RWPE1 (cell line): ENCODE measurements at places on chromosomes 13 and 19.

- DNase-seq = no peak
Observed at GRCh38 chr13:73970421-73971055, 163.7 kb downstream of the KLF12 start.

DNA sequence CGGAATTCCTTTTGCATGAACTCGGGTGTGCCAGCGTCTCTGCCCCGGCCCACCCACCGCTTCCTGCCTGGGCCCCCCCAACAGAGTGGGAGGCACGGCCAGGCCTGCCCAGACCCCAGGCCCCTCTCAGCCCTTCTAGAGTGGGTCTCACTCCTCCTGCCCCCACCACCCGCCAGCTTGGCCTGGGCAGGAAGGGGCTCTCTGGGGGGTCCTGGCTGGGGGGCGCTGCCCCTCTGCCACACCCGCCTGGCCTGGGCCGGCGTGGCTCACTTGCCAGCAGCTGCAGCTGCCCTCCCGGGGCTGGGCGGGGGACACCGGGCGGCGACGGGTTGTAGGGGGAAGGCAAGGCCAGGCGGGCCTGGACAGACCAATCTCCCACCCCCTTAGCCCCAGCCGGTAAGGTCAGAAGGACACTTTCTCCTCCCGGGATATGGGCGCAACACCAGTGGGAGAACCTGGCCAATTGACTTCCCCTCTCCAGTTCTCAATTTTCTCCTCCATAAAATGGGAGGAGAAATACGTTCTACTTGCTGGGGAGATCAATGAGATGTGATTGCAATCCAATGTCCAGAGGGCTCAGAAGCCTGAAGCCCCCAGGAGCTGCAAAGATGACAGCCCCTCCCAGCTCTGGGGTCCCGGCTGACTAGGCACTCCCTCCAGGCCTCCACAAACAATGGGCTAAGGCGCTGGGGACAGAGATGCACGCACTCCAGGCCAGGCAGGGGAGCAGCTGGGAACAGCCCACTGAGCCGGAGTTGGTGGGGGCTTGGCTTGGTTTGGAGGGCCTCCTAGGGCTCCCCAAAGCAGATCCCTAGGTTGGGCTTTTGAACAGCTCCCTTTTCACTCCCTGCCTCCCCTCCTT, 2.4 kb downstream of the CRLF1 start:
- no peak for DNase-seq

DNA sequence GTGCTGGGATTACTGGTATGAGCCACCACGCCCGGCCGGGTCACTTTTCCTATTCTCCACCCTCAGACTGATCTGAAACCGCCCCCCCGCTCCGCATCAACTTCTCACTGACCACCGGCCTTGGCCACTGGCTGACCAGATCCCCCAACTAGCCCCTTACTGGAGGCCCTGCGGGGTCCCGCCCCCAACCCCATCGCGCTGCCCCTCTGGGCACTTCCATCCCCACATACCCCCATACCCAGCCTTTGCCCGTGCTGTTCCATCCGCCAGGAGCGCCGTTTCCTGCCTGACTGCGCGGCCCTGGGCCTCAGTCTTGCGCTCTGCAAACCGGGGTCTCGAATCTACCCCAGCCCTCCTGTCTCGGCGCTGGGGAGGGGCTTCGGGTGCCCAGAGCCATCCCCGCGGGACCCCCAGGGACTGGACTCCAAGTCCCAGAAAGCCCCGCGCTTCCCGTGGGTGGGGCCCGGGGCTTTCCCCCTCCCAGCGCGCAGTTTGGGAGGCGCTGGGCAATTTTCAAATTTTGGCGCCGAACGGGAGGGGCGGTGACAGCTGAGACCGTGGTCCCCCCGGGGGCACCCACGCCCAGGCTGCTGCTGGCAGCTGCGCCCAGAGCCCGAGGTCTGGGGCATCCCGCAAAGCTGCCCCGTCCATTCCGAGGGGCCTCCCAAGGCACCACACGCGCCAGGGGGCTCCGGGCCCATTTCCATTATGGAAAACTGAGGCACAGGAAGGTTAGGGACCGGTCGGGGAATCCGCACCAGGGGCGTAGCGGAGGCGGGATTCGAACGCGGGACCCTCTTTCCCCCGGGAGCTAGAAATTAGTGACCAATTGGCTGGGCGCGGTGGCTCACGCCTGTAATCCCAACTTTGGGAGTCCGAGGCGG, 5.2 kb upstream of the LMNB2 start:
- peak; percentile 41 for DNase-seq

DNA sequence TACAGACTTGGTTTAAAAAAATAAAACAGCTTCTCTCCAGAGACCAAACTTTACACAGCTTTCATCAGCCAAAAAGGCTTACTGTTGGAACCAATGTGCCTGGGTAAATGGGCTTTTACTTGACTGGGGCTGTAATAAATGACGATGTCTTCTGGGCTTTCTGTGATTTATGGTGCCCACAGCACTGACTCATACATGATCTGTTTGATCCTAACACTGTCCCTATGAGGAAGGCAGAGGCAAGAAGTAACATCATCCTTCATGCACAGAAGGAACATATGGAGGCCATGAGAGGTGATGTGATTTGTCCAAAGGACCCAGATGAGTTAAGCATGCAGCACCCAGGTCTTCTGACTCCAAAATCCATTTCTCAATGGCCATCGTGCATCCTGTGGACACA, 77.4 kb downstream of the DOCK9 start:
- no peak for DNase-seq

DNA sequence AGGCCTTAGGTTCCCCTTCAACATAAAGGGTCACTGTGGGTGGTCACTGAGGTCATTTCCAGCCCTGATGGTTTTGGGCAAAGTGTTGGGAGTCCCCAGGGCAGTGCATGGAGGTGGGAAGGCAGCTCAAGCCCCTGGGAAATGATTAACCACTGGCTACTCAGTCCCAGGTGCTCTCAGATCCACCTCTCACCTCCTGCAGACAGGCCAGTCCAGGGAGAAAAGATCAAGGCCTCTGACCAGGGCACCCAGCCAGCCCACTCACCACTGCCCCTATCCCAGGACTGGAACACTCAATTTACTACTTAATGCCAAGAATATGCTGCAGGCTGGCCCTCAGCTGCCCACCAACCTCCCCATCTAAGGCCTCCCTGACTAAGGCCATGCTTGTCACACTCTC, 1307.9 kb downstream of the UQCRFS1 start:
- no peak for DNase-seq

- DNase-seq = no peak
Observed at GRCh38 chr19:7137120-7137519, 67.6 kb downstream of the ZNF557 start.

- DNase-seq = peak; percentile 51
Observed at GRCh38 chr19:50556282-50557008, 11.8 kb downstream of the LRRC4B start.

- no peak for DNase-seq
Observed at GRCh38 chr13:110334256-110334655, 27.2 kb downstream of the COL4A2 start.

- no peak for DNase-seq
Observed at GRCh38 chr13:25455146-25455545, 83.4 kb downstream of the ATP8A2 start.

DNA sequence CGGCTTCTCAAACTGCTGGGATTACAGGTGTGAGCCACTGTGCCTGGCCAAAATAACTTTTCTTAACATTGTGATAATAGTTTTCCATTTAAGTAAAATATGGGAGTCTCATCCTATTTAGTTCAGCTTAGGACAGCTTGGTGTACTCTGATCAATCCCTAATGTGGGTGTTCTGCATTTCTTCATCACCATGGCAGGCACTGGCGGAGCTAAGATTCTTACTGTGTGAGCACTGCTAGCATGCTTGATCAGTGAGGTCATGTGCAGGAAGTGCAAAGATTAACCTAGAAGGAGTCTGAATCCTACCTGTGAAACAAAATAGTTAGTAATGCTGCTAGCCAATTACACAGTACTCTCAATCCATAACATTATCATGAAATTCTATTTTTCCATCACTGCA, 1684.2 kb upstream of the SLC10A2 start:
- peak; percentile 13 for DNase-seq

DNA sequence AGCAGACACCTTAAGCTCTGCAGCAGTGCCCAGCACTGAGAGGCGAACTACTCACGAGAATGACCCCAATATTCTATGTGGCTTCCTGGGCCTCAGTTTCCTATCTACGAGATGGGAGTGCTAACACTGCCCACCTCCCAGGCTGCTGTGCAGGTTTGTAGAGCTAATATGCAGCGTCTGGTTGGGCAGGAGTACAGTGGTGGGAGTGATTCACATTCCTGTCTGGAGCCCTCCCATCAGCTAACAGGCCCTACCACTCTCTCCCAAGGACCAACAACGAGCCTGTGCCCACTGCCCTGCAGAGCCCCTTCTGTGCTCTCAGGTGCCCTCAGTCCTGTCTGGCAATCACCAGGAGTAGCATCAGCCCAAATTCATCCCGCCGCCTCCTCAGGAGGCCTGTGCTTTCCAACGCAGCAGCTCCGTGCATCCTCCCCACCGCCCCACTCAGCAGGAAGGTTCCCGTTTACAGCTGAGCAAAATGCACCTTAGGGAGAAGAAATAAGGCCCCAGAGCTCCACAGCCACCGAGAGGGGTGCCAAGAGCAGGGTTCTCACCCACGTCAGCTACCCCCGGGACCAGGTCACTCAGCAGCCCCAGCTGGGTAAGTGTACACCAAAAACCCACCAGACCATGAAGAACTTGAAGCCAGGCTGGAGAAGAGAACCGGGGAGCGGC, 6.6 kb downstream of the AKT2 start:
- no peak for DNase-seq

DNA sequence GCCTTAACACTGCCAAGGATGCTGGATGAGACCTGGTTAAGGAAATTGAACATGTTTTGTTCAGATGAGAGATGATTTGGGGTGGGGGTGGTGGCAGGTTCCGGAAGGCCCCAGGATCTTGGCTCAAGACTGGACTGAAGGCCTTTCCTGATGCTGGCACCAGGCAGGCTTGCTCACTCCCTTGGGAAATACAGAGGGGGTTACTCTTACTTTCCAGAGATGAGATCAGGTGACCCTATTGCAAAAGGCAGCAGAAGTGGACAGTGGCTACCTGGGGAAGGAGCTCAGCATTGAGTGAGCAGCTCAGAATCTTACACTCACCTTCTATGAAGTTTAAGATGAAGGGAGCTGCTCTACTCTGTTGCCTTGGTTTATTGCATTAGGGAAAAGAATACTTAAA, 10.8 kb downstream of the GATAD2A start:
- no peak for DNase-seq

- peak; percentile 38 for DNase-seq
Observed at GRCh38 chr13:27379694-27380641, 44.5 kb upstream of the GTF3A start.

DNA sequence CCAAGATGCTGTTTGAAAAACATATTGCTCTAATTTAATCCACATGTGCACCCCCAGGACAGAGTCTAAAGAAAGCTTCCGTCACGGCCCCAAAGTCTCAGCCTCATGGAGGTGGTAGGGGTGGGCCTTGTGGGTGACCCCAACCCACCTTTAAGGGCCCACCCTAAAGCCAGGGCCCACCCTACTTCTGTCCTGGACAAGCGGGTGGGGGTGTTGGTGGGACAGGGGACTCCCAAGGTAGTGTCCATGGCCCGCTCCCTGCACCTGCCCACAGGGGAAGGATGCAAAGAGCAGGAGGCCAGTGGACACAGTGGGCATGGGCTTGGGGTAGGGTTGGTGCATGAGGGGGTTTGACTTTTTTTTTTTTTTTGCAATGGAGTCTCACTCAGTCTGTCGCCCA, 66.8 kb downstream of the KCTD15 start:
- DNase-seq = no peak

DNA sequence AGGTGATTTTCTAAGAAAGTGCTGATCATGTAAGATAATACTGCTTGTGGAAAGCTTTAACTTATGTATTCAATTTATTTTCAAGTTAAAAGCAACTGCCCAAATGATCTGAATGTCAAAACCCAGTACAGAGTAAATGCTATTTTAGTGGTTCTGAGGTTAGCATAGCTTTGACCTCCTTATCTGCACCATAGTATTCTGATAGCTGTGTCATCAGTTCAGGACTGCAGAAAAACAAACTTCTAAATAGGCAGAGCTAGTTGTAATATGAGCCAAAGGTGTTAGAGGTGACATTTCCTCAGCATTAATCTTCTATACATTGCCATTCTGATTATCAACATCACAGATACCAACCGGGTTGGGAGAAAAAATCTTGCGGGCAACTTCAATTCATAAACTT, 758.7 kb downstream of the SLITRK5 start:
- DNase-seq = no peak

GRCh38 chr13:50205581-50205980, 190.3 kb downstream of the KCNRG start:
- DNase-seq = no peak

GRCh38 chr13:30466358-30466714, 600 bp upstream of the HMGB1 start:
- peak; percentile 16 for DNase-seq

DNA sequence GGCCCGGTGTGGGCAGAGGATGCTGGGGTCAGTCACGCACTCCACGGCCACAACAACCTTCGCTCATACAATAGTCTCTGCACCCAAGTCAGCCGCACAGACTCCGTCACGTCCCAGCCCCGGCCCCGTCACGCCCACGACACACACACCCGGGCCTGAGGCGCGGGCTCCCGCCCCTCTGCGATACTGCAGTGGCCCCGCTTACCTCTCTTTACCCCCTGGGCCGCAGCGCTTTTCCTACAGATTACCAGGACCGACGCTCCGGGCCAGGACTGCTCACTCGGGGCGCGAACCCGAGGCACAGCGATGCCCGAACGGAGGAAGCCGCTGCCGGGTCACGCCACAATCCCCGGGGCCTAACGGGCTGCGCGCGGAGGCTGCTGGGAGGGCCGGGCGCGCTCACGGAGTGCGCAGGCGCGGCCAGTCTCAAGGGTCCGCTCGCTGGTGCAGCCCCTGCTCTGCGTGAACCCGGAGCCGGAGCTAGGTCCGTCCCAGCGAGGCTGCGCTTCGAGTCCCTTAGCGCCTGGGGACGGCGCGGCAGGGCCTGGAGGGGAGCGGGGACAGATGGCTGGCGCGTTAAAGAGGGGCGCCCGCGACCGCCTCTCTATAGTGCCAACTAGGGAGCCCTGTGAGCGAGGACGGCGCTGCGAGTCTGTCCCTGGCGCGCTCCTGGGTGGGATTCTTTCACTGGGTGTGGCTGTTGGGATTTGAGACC, at the start of gene ZFP82:
Gene ZFP82, minus strand, starts transcription at position 358 of the 715 bp plus-strand sequence. CDS start 8,855 bp downstream, outside the sequence.
- DNase-seq = peak; percentile 33

GRCh38 chr13:53622456-53622855, 593.8 kb downstream of the OLFM4 start:
- DNase-seq = no peak
